Nucleus accumbens (tissue), 56 donors: ENCODE measurements at places on chromosomes 13 and 19.

DNA sequence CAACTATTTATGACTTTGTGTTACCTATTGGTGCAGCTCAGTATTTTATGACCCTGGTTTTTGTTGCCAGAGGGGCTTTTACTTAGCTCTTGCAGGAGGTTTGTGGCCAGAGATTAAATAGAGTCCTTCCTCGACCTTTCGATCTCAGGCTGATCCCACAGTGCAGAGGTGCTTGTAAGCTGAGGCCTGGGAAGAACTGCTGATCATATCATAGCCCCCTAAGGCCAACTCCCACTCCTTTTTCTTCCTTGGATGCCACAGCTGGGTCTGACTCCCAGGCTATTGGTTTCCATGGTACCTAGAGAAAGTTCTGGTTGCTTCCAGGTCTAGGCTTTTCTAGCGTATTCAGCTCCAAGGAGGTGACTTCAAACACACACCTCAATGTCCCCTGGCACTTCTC is 324.9 kb downstream of the FOXO1 start:
- no peak for DNase-seq

DNA sequence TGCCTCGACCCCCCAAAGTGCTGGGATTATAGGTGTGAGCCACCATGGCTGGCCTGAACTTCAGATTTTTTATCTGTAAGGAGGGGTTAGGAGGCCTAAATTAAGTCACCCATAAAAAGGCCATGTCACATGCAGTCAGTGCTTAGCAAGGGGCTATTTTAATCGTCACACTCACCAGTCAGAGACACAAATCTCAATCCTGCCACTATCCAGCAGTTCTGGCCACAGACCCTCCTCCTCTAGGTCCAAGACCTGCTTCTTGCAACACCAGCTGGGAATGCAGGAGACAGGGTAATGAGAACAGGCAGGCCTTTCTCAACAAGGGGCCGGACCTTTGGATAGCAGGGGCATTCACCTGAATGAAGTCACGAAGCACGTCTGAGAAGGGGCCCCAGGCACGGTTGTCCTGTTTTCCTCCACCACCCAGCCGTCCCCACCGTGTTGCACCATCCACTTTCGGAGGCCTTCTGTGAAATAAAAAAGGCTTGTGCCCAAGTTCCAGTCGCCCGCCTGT is 1.4 kb downstream of the FBXO27 start:
- DNase-seq, result no peak

- no peak for DNase-seq
Observed at GRCh38 chr19:50536662-50537305, 23.1 kb upstream of the ASPDH start.

GRCh38 chr13:48559638-48560320 is 26.9 kb upstream of the RCBTB2 start:
- no peak for DNase-seq

- no peak for DNase-seq
Observed at GRCh38 chr13:19650742-19651141, 17.3 kb downstream of the MPHOSPH8 start.

- peak; percentile 60 for DNase-seq
Observed at GRCh38 chr13:42272115-42272803, at the start of gene AKAP11. Gene AKAP11, plus strand, starts transcription at chr13:42272152. Its CDS starts 14,197 bp downstream, at chr13:42286349.

GRCh38 chr19:18157465-18158063 is 4.6 kb downstream of the PIK3R2 start:
- peak; percentile 82 for DNase-seq

GRCh38 chr13:38686577-38687245 is at the start of gene FREM2:
Gene FREM2, plus strand, starts transcription at chr13:38687077. Its CDS starts 268 bp downstream, at chr13:38687345.
- peak; percentile 26 for DNase-seq

GRCh38 chr19:39423258-39424086 is 11.0 kb downstream of the PLEKHG2 start:
- no peak for DNase-seq

DNA sequence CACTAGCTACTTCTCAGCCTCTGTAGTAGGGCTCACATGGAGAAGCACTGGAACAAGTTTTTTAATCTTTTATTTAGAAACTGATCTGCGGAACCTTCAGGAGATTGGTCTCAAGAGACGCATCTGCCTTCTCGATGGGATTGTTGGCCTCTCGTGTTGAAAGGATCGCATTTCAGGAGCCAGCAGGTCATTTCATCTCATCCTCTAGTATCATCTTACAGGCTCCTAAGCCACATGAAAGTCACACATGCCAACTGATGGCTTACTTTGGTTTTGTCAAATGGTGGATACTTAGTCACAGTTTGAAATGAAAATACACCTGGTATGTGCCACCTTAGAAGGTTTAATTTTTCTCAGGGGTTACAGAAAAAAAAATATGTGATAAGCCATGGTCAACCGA is 1703.6 kb downstream of the EFNB2 start:
- no peak for DNase-seq
